ENCODE measurements at places on chromosomes 11 and 22.

DNA sequence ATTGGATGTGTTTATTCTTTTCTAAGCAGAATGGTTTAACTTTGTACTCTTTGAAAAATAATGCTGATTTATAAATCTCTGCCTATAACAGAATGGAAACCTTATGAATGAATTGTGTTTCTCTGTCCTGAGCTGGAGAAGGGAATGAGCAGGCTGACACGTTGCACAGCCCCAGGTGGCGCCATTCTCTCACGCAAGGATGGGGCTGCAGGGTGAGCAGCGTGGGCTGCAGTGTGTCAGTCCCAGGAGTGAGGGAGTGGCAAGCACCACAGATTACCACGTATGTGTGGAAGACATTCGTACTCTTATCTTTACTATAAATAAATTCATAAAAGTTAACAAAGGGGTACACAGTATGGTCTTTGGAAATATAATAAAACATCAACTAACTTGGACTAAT, 33.4 kb downstream of the FDX1 start:
- peak; percentile 33 for DNase-seq

- no peak for DNase-seq
These were observed 30.3 kb downstream of the TRIM66 start for GRCh38 chr11:8652140-8652539.

GRCh38 chr22:25282346-25282670, 62.9 kb downstream of the CRYBB2 start:
- no peak for DNase-seq

GRCh38 chr11:95968585-95968984, 44.7 kb upstream of the MTMR2 start:
- no peak for DNase-seq

DNA sequence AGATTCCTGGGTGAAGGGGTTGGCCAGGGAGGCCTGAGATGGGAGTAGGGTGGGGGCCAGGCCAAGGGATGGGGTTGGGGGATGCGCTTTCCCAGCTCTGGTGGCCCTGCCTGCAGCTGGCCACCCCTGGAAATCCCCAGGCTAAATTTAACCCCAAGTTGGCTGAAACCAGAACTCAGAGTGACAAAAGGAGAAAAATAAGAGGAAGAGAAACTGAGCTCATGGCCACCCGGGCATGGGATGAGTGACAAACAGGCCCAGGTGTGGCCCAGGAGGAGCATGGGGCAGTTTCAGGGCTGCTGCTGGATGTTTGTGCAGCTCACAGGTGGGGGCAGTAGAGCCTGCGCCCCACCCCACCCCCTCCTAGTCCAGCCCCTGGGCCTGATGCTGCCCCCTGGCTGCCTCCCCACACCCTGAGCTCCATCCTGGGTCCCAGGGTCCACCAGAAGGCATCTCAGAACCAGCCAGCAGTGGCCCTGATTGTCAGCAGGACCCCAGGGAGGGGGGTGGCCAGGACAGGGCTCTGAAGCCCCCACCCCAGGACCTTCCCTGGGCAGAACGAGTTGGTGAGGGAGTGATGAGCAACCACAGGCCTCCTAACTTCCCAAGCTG, 48.0 kb downstream of the IGLL5 start:
- no peak for DNase-seq

DNA sequence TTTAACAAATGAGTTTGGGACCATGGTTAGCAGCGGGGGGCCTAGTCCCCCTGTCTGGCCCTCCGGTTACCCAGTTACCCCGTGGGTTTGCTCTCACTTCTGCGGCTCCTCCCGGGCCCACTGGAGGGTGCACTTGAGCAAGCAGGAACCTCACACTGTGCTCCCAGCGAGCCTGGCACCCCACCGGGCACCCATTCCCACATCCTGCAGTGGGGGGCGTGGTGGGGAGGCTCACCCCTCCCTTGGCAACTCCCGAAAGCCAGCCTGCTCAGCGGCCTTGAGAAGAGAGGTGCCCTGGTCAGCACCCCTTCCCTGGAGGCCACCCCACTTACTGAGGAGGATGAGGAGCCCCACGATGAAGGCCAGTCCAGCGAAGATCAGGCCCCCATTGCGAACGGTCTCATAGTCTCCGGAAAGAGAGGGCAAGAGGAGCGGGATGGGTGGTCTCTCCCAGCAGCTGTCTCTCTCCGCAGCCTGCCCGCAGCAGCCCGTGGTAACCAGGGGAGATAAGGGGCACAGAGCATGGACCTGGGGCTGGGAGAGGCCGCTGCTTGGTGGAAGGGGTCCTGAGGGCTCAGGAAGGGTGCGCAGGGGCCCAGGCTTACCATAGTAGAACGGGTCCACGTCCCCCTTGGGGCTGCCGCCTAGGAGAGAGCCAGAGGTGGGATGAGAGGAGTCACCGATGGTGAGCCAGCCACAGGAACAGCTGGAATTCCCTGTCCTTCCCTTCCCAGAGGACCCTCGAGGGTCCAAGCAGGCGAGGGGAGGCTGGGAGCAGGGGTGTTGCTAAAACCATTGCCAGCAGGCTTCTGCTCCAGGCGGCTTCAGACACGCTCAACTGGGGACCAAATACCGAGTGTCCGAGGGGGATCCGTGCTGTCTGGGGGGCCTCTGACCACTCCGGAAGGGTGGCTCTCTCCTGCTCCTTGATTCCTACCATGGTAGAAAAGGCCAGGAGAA, 2.2 kb downstream of the FXYD2 start:
- DNase-seq, result no peak

- no peak for DNase-seq
These were observed 15.4 kb downstream of the PPM1F start for GRCh38 chr22:21937041-21937820.

- no peak for DNase-seq
These were observed 102.7 kb downstream of the INSC start for GRCh38 chr11:15217416-15217815.

- no peak for DNase-seq
These were observed 135.2 kb upstream of the NAV2 start for GRCh38 chr11:19577391-19577975.

DNA sequence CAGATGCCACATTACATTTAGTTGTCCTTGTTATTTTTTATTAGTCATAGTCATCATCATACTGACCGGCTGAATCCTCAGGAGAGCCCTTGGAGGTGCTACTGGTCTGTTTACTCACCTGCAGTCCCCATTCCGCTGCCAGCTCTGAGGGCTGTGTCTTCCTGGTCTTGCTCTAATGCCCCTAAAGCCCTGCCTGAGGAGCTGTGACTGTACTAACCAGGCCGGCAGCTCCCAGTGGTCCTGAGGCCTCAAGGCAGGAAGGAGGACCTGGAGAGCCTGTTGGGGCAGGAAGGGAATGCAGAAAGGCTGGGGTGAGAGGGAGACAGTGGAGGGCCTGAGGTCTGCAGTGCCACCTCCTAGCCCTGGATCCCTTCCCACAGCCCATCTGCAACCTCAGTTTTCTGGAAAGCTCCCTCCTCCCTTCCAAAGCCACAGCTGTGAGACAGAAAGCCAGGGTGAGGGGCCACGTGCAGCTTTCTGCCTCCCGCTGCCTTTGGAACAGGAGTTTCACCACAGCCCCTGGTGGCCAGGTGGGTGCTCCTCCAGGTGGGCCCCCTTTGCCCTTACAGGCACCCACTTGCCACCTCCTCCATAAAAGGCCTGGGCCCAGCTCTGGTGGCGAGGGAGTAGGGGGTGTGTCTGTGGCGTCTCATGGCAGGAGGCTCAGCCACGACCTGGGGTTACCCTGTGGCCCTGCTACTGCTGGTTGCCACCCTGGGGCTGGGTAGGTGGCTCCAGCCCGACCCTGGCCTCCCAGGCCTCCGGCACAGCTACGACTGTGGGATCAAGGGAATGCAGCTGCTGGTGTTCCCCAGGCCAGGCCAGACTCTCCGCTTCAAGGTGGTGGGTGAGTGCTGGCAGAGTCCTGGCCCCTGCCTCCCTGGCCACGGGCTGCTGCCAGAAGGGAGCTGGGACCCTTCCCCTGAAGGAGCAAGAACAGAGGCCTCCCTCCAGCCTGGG, at the start of gene ZP1:
TSS of gene ZP1 (plus strand) at position 632 of the 960 bp plus-strand sequence. CDS start at position 652, 20 bp downstream.
- no peak for DNase-seq

DNA sequence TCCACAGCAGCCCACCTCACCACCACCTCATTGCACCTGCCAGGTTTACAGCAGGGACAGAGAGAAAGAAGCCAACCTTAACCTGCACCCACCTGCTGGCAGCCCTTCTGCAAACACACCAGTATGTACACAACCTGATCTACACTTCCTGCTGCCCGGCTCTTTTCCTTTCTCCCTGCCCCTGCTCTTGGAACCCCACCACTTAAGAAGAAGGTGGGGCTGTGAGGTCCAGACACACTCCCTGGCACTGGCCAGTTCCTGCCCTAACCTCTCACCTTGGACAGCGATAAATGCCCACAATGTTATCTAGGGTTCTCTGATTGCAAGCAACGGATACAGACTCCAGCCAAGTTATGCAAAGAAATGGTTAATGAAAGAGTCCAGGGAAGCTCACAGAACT, 10.8 kb upstream of the SLC35C1 start:
- DNase-seq, result no peak

DNA sequence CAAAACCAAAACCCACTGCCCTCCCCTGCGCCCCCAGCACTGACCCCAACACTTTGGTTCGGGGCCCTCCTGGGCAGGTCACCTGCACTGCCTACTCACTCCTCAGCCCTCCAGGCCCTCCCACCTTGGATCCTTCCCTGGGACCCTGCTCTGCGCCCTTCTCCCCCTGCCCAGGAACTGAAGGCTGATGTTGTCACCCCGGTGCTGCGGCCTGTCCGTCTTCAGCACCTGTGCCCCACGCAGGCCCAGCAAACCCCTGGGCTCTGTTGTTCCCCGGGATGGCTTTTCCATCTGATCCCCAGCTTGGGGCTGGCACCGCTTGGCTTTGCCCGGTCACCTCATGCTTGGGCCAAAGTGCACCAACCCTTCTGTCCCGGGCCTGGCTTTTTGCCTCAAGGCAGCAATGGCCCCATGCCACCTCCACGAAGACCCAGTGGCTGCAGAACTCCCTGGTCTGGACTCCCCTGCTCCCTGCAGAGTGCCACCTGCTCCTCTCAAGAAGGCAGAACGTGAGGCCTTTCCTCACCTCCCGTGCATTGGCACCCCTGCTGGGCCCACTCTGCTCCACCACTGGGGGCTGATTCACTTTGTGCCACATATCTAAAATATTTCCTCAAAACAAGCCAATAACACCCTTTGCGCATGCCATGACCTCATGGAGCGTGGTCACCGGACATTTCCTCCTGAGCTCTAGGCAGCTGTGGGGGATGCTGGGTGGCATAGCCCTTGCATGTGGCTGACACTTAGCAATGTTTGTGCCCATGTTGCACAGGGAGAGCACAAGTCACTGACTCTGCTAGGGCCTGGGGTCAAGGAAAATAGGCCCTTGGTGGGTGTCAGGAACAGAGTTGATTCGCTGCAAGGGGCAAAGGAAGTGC, 8.8 kb downstream of the PPM1F start:
- no peak for DNase-seq

GRCh38 chr22:40759294-40759840, 59.8 kb downstream of the SLC25A17 start:
- DNase-seq, result no peak

DNA sequence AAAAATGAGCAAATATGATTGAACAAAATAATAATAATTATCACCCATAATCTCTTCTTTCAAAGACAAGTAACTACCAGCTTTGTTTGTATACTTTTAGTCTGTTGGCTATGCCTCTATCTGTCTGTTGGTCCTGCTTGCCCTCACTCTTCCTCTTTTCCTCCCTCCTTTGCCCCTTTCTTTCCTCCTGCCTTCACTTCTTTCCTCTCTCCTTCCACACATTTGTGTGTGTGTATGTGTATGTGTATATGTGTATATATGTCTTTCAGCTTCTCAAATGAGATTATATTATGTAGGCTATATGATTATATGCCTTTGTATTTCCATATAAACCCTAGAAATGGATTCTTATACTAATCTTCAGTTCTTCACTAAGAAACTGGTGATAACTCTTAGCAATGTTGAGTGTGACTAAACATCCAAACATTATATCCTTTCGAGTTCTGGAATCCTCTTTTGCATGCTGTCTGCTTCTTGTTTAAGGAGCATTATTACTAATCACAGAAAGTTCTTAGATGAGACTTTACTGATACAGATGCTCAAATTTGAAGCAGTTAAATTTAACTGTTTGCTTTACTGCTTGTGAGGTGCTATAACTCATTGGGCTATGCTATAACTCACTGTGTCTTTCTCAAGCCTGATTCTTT, 219.1 kb downstream of the TMEM135 start:
- no peak for DNase-seq

DNA sequence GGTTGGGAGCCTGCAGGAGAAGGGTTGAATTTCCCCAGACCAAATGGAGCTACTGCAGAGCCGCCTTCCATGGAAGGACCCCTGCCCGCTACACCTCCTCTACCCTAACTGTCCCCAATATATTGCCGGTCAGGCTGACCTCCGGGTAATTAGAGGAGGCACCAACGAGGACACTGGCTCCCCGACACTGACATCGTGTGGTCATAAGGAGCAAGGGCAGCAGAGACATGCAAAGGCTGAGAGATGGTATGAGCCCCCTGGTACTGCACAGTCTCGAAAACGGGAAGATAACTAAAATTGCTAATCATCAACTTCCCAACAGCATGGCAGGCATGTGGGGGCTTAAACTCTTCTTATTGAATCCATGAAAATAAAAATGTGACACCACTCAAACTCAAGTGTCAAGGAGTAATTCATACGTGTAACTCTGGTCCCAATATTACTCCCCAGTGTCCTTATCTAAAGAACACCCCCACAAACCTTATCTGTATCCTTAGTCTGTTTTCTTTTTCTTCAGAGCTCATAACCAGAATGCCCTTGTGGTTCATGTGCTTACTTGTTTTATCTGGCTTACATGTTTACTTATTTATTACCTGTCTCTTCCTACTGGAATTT, 4.4 kb downstream of the CAVIN3 start:
- peak; percentile 76 for DNase-seq

GRCh38 chr11:108958368-108959104, 293.7 kb downstream of the DDX10 start:
- DNase-seq, result no peak

GRCh38 chr11:63879598-63880402, 37.2 kb downstream of the RCOR2 start:
- no peak for DNase-seq

DNA sequence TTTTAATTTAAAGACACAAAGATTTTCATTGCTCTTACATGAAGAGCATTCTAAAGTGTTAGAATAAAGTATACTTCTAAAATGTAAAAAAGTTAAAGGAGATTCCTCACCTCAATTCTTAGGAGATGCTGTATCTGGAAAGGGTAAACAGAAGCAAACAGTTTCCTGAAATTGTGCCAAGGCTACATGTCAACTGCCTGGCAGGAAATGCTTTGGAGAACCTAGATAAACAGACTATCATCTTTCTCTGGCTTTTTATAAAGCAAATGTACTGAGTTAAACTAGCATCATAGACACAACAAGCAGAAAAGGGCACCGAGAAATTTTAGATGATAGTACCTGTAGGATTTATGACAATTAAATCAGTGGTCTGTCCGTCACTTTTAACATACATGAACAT, 24.7 kb upstream of the AKIP1 start:
- no peak for DNase-seq

- DNase-seq, result no peak
These were observed 86.4 kb upstream of the TBCEL start for GRCh38 chr11:120937501-120937900.

- DNase-seq, result no peak
These were observed 612 bp downstream of the ASPHD2 start for GRCh38 chr22:26429458-26430286.

- no peak for DNase-seq
These were observed 12.3 kb downstream of the PKNOX2 start for GRCh38 chr11:125176866-125177265.

GRCh38 chr22:21077884-21078508, 32.2 kb downstream of the LRRC74B start:
- no peak for DNase-seq

Data from NT2/D1 (cell line).